SW 1271 (cell line): ENCODE measurements at places on chromosomes 4 and X.

- DNase-seq: no peak
Measured at GRCh38 chr4:144787365-144788258, 141.7 kb downstream of the HHIP start.

DNA sequence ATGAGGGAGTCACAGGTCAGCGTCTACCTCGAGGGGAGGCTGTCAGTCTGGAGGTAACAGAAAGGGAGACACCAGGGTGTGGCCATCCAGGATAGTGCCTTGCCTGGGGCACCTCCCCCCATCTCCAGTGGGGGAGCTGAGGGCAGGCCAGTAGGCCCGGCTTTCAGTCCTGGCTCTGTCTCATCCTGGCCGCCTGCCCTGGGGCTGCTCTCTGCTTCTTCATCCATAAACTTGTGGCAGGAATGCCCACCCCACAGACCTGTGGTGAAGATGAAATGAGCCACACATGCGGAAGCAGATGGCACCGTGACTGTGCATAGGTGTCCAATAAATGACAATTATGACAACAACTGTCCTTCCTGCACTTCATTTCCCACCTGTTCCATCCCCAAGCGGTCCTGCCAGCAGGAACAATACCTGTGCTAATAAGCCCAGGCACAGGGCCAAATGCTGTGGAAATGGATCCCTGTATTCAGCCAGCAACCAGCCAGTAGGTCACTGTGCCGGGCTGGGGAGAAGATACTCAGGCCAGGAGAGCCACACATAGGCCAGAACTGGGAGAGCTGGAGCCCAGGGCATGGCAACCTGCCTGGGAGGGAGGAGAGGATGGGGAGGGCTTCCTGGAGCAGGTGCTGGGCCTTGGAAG lies 30.2 kb downstream of the TRO start:
- no peak for DNase-seq

DNA sequence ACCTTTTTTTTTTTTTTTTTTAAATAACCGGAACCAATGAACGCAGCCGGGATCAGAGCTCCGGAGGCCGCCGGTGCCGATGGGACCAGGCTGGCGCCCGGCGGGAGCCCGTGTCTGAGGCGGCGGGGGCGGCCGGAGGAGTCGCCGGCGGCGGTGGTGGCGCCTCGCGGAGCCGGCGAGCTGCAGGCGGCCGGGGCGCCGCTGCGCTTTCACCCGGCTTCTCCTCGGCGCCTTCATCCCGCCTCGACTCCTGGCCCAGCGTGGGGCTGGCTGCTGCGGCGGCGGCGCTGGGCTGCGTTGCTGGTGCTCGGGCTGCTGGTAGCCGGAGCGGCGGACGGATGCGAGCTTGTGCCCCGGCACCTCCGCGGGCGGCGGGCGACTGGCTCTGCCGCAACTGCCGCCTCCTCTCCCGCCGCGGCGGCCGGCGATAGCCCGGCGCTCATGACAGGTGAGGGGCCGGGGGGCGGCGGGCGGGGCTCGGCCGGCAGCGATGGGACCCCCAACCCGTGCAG lies 337 bp downstream of the STIM2 start:
- peak; percentile 15 for DNase-seq

DNA sequence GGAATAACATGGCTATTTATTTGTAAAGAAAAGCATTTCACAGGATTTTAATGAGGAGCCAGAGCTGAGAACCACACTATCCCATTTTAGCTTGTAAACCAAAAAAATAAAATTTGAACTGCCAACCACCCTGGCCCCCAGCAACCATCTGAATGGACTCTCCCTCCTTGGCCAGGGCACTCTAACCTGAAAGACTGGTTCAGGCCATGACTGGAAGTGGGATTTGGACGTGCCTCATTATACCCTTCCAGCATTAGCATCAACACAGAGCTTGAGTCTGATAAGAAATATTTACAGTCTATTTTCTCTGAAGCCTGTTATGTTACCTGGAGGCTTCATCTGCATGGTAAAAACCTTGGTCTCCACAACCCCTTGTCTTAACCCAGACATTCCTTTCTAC lies 30.0 kb downstream of the METAP1 start:
- DNase-seq: no peak

DNA sequence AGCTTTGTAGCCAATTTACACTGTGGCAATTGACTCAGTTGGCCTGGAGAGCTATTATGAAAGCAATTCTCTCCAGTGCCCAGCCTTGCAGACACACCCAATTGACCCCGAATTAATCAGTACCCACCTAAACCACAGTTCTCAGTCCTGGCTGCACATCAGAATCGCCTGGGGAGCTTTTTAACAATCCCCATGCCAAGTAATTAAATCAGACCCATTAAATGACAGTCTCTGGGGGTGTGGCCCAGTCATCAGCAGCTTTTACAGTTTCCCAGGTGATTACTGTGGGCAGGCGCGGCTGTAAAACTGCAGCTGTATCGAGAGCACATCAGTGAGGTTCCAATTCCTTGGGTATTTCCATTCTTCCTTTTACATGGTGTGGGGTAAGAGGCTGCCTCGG lies 460.9 kb upstream of the FAT1 start:
- no peak for DNase-seq

GRCh38 chr4:74474345-74475090 lies 29.6 kb downstream of the AREG start:
- DNase-seq: no peak

DNA sequence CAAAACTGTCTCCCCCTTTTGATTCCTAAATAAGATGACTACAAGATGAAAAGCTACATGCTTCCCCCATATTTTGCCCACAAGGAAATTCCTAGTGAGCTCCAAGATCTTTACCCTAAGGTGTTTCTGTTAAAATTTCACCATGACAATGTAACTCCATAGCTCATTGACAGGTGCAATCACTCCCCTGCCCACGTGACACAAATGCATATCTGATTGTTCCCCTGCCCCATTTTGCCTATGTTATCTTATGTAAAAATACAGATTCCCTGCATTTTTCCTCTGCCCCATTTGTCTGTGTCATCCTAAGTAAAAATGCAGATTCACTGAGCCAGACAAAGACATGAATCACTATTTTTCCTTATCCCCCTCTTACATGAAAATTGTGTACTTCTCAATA lies 66.7 kb downstream of the GPRASP3 start:
- no peak for DNase-seq

GRCh38 chr4:169045862-169046584 lies 36.0 kb upstream of the CBR4 start:
- DNase-seq: no peak

GRCh38 chrX:44432641-44433040 lies 89.2 kb upstream of the EFHC2 start:
- DNase-seq: no peak
